Activated T-helper 2 cell treated with anti-CD3 and anti-CD28 coated beads, Interferon-gamma antibody, Interleukin-2, Interleukin-4, amounts not matched to agents 10 μg/mL and 5 μg/mL and 100 μg/mL, durations not matched to agents 14 hours and 24 hours and 36 hours (primary cell): ENCODE measurements at places on chromosomes 12 and 14.

DNA sequence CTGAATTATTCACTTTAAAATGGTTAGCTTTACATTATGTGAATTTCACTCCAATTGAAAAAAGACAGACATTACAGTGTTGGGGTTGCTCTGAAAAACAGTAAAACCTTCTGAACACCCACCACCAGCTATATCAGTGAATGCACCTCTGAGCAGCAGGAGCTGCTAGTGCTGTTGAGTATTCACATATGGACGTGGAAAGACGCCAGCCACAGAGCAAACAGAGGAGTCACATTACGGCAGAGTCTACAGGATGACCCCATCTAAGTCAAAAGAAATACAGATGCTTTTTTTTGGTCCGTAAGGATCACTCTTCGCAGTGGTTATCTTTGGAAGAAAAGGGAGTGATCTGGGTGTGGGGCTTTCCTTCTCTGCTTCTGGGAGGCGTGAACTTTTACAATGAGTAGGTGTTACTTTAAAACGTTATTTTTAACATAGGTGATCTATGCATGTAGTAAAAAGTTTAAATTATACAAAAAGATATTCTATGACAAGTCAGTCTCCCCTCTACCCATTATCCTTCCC lies 4.5 kb downstream of the HVCN1 start:
- peaks cover 15% of the 10 kb centered on the region for H3K36me3 ChIP-seq
- no peak for DNase-seq
- H3K4me1 ChIP-seq = peaks cover 21% of the 10 kb centered on the region
- no peak overlapping the region for H3K27ac ChIP-seq
- peaks cover 6% of the 10 kb centered on the region for H3K27me3 ChIP-seq
- H3K4me3 ChIP-seq = no peak overlapping the region

- no peak overlapping the region for H3K4me3 ChIP-seq
- no peaks in the 10 kb centered on the region for H3K27me3 ChIP-seq
- H3K4me1 ChIP-seq = no peaks in the 10 kb centered on the region
- no peaks in the 10 kb centered on the region for H3K36me3 ChIP-seq
- no peak overlapping the region for H3K27ac ChIP-seq
- no peak for DNase-seq
Measured at GRCh38 chr12:93115646-93116045, 186.6 kb upstream of the EEA1 start.

- no peak overlapping the region for H3K4me3 ChIP-seq
- H3K36me3 ChIP-seq = no peaks in the 10 kb centered on the region
- H3K27me3 ChIP-seq = no peaks in the 10 kb centered on the region
- H3K4me1 ChIP-seq = no peaks in the 10 kb centered on the region
- no peak for DNase-seq
Measured at GRCh38 chr12:88444481-88444880, 135.8 kb downstream of the KITLG start.

- DNase-seq = no peak
- H3K36me3 ChIP-seq = no peaks in the 10 kb centered on the region
- H3K27ac ChIP-seq = no peak overlapping the region
- H3K4me3 ChIP-seq = no peak overlapping the region
- H3K27me3 ChIP-seq = peaks cover 9% of the 10 kb centered on the region
Measured at GRCh38 chr14:23615856-23616255, 20.3 kb upstream of the DHRS2 start.

DNA sequence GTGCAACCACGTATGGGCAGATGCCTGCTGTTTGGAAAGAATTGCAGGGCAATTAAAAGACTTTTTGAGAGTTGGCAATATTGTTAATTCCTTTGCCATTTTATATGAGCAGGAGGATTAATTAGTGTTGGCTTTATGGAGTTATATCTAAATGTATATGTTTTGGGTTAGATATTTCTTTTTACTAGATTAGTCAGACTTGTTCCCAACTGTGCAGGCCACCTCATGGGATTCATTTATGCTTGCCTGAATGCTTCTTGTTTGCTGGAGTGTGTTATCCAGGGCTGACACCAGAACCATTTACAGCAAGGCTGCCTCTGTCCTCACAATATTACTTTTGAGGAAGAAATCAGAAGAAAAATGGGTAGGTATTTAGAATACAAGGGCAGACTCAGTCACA lies 192.5 kb downstream of the KTN1 start:
- no peaks in the 10 kb centered on the region for H3K36me3 ChIP-seq
- no peak for DNase-seq
- H3K27me3 ChIP-seq = peaks cover 6% of the 10 kb centered on the region
- no peak overlapping the region for H3K4me3 ChIP-seq
- no peak overlapping the region for H3K27ac ChIP-seq
- H3K4me1 ChIP-seq = no peaks in the 10 kb centered on the region

DNA sequence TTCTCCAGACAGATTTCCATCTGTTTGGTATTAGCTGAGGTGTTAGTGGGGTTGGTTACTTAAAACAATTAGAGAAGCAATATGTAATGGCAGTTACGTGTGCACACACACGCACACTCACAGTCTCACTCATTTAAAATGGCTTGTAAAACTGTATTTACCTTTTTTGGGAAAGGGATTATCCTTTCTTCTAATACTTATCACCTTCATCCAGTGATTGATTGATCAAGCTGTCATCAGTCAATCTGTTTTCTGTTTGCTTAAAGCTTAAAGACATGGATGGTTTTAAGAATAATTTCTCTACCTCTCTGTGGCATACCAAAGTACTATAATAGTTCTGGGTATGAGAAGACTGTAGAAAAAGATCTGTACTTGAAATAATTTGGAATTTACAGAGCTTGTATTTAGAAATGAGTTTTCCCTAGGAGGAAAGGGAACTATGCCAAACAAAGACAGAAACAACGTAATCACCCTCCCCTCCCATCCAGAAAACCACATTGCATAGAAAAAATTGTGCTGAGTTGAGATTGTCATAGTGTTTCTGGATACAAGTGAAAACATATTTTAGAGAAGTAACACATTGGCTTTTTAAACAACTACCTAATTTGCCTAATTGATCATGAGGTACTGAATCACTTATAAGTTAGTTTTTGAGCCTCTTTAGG lies 455.8 kb downstream of the PCNX1 start:
- H3K27ac ChIP-seq = peak overlapping the region; percentile 47
- H3K4me3 ChIP-seq = no peak overlapping the region
- peaks cover 53% of the 10 kb centered on the region for H3K4me1 ChIP-seq
- no peaks in the 10 kb centered on the region for H3K27me3 ChIP-seq
- no peak for DNase-seq
